Islet precursor cell (in vitro differentiated cells): ENCODE measurements at places on chromosomes 7 and 10.
A peak's percentile ranks its signal among the peaks of the same experiment; 100 is the strongest.

DNA sequence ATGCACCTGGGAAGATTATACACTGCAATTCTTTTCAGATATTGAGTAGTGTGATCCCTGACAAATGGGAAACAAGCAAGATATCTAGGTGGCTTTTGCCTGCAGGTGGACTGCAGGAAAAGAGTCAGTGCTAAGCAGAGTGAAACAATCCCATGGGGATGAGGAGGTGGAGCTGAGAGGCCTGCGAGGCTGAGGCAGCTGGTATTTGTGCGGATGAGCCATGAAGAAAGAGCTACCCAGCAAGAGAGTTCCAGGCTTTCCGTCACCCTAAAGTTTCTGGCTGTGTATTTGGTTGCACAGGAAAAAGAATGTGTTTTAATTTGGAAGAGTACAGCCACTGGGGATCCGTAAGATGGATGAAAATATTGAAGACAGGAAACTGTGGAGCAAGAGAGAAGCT lies 714.1 kb upstream of the COBL start:
- DNase-seq: no peak

- DNase-seq: no peak
Measured at GRCh38 chr10:77072361-77072835, 565.2 kb downstream of the KCNMA1 start.

- DNase-seq: peak; percentile 28
Measured at GRCh38 chr7:128204455-128204854, 36.6 kb upstream of the LEP start.

GRCh38 chr7:149707448-149707886 lies 65.9 kb downstream of the ZNF467 start:
- DNase-seq: peak; percentile 54

DNA sequence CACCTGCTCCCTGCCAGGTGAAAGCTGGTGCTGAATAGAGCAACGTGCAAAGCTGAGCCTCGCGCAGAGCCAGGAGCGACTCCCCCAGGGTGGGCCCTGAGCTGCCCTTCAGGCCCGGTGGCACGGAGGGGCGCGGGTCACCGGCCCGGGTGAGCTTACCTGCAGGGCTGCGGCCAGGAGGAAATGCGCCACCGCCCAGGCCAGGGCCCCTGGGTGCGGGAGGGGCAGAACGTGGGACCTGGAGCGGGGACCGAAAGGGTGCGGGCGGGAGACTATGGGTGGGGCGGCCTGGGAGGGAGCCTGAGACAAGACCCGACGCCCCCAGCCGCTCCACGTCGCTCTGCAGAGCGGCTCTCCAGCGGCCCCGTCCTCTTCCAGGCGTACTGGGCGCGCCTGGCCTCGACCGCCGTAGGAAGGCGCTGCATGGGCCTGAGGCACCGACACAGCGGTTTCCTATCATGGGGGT lies 122.1 kb downstream of the BTAF1 start:
- peak; percentile 66 for DNase-seq

DNA sequence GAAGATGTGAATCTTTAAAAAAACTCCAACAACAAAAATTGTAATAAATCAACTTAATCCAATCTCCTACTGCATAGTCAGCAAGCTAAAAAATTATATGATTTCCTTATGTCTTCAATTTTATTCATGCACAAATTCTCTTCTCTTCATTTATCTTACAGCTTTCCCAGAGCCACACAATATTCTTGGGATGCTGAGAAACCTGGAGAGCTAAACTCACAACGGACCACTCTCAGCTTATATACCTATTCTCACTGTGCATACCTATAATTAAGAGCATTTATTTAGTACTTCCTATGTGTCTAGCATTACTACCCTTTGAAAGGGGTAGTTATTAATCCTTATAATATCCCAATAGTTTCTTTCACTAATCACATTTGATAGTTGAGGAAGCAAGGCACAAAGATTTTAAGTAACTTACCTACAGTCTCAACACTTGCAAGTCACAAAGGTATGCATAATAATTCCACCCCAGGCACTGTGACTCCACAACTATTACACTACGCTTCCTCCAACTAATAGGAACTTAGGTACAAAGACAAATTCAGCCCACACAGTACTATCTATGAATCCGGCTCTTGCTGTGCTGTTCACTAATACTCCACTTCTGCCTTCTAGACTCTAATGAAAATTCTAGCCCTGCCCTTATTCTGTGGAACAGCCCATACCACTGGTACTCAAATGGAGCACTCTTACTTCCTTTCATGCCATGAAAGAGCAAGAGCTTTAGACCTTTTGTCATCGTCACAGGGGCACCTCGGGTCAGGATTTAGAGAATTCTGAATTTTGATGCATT lies 5.1 kb downstream of the CCDC71L start:
- no peak for DNase-seq

DNA sequence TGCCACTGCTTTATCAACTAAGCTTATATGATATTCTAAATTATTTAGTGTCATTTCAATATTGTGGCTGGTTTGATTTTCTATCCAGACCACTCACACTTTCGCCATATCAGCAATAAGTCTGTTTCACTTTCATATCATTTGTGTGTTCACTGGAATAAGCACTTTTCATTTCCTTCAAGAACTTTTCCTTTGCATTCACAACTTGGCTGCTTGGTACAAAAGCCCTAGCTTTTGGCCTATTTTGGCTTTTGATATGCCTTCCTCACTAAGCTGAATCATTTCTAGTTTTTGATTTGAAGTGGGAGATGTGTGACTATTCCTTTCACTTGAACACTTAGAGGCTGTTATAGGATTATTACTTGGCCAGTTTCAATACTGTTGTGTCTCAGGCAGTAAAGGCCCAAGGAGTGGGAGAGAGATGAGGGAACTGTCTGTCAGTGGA lies 120.9 kb upstream of the NAMPT start:
- no peak for DNase-seq

GRCh38 chr10:44416021-44416771 lies 31.3 kb upstream of the CXCL12 start:
- peak; percentile 32 for DNase-seq
